ENCODE measurements at places on chromosomes 5 and 9.

- no peak for ATAC-seq
These were observed 585.3 kb upstream of the KLF4 start for GRCh38 chr9:108074900-108075299.

DNA sequence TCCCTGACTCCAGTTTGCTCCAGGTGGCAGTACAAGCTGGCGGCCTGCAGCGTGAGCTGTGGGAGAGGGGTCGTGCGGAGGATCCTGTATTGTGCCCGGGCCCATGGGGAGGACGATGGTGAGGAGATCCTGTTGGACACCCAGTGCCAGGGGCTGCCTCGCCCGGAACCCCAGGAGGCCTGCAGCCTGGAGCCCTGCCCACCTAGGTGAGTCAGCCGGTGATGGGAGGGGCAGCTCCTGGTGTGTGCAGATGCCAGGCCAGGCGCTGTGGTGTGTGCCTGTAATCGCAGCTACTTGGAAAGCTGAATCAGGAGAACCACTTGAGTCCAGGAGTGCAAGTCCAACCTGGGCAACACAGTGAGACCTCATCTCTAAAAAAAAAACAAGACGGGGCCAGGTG, 10.0 kb upstream of the CACFD1 start:
- ATAC-seq, result no peak

DNA sequence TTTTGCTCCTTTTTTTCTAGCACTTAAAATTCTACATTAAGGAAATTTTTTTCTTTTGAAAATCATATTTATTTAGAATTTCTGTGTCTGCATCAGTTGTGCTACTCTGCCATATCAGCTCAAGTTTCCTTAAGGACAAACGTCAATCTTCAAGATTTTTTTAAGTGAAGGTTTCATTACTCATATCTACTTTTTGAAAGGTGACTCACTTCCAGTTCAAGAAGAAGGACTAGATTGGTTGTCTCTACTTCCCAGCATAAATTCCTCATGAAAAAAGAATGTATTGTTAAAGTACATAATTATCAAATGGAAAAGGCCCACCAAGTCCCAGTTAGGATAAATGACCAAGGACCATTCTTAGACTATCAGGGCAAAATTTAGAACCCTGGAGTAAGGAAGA, 626.5 kb downstream of the DMRTA1 start:
- ATAC-seq, result no peak

DNA sequence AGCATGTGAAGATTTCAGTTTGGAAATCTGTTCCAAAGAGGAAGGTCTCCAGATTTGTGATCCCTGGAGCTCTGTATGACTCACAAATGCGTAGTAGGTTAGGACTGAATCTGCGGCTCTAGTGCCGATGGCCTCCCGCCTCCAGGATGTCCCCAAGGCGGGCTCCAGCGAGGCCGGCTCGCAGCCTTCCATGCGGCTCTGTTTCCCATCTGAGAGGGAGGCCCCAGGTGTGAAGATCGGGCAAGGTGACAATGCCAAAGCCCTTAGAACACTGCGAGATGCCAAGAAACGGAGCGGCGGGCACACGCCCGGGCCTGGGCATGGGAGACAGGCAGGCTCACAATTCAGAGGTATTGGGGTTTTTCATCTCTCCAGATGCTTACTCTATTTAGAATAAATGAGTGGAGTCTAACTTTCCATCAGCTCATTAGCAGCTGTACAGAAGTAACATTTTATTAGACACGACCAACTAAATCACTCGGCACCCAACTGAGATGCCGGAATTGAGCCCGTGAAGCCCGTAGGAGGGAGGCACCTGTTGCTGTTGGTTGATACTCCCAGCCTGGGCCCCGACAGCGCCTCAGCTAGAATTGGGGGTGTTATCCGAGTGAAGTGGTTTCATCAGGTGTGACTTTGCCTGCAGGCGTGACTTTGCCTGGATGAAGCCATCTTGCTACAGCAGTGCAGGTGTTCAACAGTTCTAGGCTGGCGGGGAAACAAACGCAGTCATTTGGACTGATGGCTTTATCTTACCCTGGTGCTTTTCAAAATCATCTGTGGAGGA, 7.4 kb upstream of the MRPS2 start:
- no peak for ATAC-seq

DNA sequence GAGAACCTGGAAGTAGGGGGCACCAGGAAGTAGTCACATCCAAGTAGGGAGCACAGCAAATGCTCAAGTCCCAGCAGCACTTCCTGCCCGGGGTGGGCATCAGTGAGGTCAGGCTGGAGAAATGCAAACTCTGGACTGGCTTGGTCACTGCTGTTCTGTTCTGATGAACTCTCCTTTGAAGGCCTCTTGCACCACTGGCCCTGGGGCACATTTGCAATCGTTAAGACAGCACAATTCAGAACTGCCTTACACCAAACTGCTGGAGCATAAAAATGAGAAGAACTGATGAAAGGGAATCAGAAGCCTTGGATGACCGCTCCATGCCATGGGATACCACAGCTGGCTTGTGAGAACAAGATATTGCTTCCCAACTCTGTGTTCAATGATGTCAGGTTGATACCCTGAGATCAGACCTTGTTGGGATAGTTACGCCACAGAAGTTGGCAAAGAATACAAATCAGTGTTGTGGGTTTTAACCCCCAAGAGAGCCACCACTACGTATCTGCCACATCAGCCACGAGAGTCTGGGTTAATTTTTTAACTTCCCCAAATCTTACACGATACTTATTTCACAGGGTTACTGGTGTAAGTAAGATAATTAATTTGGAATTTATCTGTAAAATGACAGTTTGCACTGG, 42.3 kb upstream of the ZSWIM6 start:
- ATAC-seq, result peak; percentile 39

DNA sequence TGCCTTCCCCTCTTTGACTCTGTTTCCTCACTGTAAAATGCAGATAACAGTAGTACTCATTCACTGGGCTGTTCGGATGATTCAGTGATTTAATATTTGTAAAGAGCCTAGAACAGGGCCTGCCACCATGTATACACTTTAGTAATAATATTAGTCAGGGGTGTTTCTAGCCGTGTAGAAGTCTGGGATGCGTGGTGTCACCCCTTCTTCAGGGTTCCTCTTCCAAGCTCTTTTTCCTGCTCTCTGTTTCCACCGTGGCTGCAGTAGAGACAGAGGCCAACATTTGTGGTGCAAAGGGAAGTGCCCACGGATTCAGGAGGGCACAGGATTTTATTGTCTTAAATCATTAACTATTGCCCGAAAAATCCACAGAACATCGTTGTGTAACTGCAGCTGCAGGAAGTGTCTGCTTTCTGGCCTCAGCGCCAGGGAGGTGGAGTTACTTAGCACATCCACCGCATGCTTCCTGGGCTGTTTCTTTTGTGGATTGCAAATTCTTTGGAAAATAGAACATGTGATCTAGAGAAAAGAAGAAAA, 61.7 kb downstream of the TRIO start:
- no peak for ATAC-seq

- ATAC-seq, result no peak
These were observed 369.0 kb downstream of the CAAP1 start for GRCh38 chr9:26523577-26523976.

- no peak for ATAC-seq
These were observed 417.9 kb downstream of the NR2F1-AS1 start for GRCh38 chr5:93163010-93163663.

DNA sequence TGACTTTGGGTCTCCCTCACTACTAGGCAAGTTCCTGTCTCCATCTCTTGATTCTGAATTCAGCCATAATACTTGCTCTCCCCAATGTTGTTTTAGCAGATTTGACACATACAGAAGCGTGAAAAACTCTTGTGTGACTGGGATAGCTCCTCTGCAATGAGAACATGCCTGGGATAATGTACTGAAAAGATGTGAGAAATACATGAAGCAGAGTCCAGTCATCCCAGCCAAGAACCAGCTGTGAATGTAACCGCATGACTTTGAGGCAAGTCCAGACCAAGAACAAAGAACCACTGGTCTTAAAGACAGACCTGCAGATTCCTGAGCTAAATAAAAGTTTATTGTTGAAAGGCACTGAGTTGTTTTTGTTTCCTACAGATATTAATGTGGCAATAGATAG, 135.0 kb downstream of the NMUR2 start:
- no peak for ATAC-seq

- no peak for ATAC-seq
These were observed 209.7 kb downstream of the CAAP1 start for GRCh38 chr9:26682796-26683496.

GRCh38 chr5:148639081-148639480, 15.2 kb downstream of the HTR4 start:
- no peak for ATAC-seq

DNA sequence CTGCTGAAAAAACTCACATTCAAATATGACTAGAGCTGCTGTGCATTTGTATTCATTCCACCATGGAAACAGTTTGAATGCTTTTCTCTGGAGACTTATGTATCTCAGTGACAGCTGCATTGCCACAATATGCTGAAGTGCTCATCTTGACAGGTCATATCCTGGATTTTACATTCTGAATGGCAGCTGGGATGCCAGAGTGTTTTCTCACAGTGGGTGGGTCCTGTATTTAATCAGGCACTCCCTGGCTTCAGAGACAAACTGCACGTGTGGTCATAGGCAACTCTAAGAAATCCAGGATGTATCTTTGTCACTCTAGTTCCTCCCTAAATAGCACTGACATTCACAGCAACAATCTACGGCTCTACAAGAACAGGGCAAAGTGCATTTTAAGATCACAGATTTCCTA, 75.6 kb downstream of the ST8SIA4 start:
- peak; percentile 53 for ATAC-seq

DNA sequence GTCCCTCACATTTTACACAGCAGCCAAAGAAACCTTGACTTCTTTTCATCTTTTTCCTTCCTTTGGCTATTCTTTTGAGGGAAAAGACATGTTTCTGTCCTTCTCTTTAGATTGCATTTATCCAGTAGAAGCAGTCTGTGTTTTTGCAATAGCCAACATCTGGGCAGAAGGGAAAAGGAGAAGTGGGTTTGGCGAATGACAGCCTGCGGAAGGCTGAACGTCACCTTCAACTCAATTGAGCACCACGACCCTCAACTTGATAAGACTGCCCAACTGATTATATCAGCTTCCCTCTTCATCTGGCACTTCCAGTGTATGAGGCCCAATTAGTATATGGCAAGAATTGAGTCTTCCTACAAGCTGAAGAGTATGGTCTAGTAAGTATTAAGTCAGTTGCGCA, 1997.6 kb upstream of the WWC1 start:
- no peak for ATAC-seq

DNA sequence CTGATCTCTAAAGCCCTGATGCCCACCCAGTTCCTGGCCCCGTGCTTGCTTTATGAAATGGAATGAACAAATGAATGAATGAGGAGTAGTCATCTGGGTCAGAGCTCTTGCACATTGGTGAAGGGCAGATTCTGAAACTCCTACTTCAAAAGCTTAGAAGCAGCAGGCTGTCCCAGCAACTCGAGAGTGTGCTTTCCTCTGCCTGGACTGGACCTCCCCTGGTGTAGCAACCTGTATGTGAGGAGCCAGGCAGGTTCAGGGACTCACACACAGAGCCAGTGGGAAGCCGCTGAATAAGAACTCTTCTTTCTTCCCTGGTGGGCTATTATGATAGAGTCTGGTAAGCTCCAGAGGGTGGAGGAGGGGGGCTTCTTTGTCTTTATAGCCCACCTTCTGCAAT, 396.4 kb downstream of the CDK5RAP2 start:
- ATAC-seq, result no peak
